ENCODE measurements at places on chromosomes 4 and X.

- DNase-seq, result no peak
Measured at GRCh38 chr4:7017446-7018048, 25.6 kb upstream of the TADA2B start.

DNA sequence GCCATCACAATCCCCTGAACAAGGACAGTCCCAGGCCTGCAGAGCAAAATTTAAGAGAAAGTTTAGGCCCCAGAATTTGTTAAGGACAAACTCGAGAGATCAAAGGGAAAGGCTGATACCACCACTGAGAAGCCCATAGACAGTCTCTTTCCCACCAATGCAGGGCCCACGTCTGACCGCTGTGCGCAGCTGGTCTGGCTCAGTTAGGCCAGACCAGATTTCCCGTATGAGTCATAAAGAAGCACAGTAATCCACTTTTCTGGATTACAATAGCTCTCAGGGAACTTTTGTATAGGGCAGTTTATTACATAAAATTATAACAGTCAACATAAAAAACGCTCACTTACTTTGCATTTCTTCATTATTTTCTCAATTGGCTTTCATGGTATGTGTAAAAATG is 259.5 kb downstream of the RCHY1 start:
- DNase-seq, result no peak

- DNase-seq, result no peak
Measured at GRCh38 chr4:185896817-185897488, 85.0 kb upstream of the SORBS2 start.

- DNase-seq, result no peak
Measured at GRCh38 chrX:154408659-154409221, 314 bp downstream of the DNASE1L1 start.

DNA sequence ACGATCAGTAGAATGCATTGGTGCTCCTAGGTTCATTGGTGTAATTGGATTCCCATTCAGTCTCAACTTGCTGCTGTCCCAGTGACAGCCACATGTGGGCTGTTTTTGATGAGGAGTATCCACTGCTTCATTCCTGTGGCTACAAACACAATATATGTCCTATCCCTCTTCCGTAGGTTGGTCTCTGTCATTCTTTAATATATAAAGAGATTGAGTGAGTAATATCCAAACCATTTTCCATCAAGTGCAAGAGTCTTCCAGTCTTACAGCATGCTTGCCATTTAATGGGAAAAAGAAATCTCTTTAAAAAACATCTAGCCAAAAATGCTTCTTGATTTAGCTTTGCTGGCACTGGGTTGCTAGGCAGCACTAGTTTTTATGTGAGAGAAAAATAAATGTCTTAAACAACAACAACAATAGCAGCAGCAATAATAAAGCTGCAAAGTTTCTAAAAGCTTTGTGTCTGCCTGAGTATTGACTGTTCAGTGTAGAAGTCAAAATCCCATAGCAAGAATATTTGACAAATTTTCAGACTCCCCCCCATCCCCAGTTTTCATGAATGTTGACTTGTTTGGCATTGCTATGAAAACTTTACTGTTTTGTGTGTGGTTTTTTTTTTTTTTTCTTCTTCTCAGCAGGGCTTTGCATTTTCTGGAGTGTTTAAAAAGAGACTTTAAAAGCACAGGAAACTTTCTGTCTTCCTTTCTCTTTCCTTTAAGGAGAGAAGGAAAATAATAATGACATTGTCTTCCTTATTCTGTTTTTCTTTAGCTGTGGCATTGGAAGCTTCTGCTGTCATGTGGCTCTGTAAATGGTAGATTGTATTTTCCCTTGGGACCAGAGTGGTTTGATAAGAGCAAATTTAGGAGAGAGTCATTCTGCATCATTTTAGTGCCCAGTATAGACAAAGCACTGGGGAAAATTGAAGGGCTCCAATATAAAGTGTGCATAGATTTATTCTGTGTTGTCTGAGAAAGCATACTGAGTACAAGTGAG is 244.3 kb downstream of the ARHGAP10 start:
- peak; percentile 89 for DNase-seq

GRCh38 chrX:37783305-37783704 is 3.4 kb downstream of the CYBB start:
- DNase-seq, result no peak

DNA sequence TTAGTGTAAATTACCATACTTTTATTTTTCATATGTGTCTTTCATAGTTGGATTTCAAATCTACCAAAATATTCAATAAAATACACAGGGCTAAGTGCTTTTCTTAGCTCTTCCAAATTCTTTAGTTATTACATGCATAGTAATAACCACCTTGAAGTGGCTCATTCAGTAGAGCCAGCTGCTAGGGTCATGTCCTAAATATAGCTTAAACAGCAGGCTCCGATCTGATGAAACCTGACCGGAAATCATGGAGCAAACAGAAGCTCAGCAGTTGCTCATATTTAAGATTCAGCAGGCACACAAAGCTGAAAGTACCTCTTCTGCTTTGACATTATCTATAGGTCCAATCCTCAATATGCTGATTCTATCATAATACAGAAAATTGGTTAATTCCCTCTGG is 1470.4 kb downstream of the ADGRL3 start:
- peak; percentile 44 for DNase-seq

- DNase-seq, result no peak
Measured at GRCh38 chr4:6876440-6876839, 33.2 kb upstream of the TBC1D14 start.

- peak; percentile 99 for DNase-seq
Measured at GRCh38 chr4:110854021-110854678, 231.3 kb upstream of the PITX2 start.

- peak; percentile 93 for DNase-seq
Measured at GRCh38 chrX:46791927-46792809, 33.2 kb upstream of the SLC9A7 start.

- DNase-seq, result peak; percentile 27
Measured at GRCh38 chrX:29466456-29466855, 748.9 kb upstream of the MAGEB2 start.

GRCh38 chr4:39036172-39036571 is 4.0 kb upstream of the TMEM156 start:
- DNase-seq, result peak; percentile 96

DNA sequence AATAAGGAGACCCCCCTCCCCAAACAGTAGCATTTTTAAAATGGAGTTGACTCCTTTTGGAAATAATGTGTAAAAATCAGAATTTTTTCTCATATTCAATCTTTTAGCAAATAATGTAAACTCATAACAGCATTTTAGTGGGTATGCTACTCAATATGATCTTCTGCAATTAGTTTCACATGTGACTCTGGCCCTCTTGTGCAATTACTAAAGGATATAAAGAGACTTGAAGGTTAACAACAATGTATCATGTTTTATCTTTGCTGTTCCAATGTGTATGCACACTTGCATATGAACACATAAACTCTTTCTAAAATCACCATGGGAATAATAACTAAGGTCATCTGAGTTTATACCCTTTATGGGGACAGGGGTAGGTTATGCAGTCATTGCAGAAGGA is 39.9 kb upstream of the RXFP1 start:
- no peak for DNase-seq

DNA sequence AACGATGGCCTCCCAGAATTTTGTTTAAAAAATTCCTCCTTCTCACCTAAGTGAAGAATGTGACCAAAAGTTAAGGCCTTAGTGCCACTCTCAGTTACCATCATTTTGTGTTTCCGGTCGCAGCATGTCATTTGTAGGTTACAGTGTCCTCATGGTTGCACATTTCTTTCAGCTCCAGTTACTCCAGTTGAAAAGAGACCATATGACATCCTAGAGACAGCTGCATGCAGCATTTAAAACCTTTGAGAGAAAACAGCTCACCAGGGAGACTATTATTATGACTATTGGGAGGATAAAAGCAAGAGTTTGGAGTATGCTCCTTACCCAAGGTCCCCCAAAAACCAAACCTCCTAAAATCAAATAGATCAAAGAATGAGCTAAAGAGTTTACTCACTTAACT is 45.8 kb downstream of the MGARP start:
- DNase-seq, result no peak

GRCh38 chr4:131603705-131604104 is 1545.4 kb upstream of the PCDH10 start:
- DNase-seq, result no peak

DNA sequence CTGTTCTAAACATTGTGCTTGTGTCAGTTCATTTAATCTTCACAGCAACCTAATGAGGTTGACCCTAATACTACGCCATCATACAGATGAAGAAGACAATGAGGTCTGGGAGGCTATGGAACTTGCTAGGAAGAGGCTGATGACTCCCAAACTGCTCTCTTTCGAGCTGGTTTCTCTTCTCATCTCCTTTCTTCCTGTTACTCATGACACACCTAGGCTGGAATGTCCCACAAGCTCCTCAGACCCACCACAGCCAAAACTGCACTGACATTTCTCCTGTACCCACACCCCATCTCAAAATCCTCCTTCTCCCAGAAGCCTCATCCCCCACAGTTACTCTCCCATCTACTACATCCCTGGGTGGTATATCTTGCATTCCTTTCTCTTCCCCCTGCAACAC is 27.4 kb upstream of the PJA1 start:
- DNase-seq, result no peak

- DNase-seq, result no peak
Measured at GRCh38 chrX:105759598-105759997, 62.7 kb upstream of the NRK start.

GRCh38 chrX:134444681-134445080 is 15.3 kb upstream of the HPRT1 start:
- DNase-seq, result no peak

GRCh38 chr4:11497972-11498371 is 69.3 kb upstream of the HS3ST1 start:
- peak; percentile 62 for DNase-seq

DNA sequence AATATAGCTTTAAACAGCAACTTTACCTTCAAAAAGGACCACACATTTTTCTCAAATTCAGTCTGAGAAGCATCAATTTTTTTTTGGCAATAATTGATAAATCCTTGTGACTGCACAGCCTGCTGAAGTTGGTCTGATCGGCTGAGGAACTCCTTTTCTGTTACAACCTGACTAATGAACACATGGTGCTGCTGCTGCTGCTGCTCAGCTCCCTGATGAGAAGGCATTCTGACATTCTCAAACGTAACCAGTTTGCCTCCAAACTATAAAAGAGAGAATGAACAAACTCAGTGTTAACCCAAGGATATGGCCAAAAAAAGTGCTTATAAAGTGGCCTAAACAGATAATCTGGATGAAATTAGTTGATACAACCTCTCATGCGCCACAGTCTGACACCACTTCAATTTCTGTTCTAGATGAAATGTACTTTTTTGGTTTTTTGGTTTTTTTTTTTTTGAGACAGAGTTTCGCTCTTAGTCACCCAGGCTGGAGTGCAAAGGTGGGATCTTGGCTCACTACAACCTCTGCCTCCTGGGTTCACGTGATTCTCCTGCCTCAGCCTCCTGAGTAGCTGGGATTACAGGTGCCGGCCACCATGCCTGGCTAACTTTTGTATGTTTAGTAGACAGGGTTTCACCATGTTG is 26.5 kb downstream of the SEC31A start:
- no peak for DNase-seq

DNA sequence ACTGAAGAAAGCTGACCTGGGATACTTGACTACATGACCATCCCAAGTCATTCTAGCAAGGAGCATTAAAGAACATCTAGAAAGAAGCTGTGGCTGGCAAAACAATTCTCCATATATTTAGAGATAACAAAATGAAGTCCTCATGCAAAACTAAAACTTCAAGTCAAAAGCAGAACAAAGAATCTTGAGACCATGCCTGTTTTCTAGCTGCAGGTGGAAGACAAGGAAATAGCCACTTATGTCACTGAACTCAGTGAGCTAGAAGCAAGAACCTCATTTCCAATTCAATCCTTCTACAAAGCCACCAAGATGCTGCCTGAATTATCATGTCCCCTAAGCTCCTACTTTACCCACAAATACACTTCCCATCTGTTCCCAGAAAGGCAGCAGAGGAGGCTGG is 13.8 kb downstream of the USP46 start:
- DNase-seq, result no peak

DNA sequence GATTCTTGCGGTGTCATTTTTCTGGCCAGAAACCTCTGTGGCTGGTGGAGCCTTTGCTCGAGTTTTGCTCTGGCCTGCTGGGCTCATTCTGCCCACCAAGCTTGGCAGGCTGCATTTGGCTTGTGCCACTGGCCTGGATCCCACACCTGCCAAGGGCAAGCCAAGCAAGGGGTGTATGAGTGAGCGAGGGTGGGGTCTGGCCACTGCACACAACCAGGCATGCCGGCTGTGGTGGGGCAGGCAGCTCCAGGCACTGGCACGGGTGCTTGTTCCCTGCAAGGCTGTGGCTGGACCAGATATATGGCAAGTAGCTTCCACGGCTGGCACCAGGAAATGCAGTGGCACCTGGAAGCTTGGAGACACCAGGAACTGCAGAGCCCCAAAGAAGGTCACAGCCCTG is 68.6 kb upstream of the PPP3CA start:
- no peak for DNase-seq

DNA sequence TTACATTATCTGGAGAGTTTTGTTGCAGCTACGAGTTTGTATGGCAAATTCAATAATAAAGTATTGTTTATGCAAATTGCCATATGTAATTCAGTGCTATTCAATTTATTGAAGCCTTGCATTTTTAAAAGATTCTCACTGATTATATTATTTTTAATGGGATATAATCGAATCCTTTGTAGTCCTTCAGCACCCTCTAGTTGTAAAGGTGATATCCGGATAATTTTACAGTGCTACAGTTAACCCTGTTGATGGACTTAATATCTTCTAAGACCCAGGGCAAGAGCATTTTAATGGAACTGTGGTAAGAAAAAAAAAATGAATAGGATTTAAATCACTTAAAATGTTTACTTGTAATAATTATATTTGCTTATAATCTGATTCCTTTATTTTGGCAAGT is 48.5 kb upstream of the GRIA2 start:
- DNase-seq, result peak; percentile 9

DNA sequence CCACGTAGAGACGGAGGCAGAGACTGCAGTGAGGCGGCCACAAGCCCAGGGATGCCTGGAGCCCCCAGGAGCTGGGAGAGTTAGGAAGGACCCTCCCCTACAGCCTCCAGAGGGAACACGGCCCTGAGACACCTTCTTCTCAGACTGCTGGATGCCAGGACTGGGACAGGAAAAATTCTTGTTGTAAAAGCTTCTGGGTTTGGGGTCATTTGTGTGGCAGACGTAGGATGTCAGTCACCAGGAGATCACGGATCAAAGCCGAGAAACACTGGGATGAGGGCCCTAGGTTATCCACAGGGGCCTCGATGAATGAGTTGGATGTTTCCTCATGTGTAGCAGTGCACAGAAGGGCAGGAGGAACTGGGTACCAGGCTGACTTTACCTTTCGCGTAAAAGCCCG is 163.7 kb downstream of the SHOX start:
- no peak for DNase-seq

- no peak for DNase-seq
Measured at GRCh38 chr4:138320030-138320429, 77.9 kb upstream of the SLC7A11 start.

GRCh38 chr4:64903986-64904385 is 494.7 kb upstream of the TECRL start:
- DNase-seq, result no peak

DNA sequence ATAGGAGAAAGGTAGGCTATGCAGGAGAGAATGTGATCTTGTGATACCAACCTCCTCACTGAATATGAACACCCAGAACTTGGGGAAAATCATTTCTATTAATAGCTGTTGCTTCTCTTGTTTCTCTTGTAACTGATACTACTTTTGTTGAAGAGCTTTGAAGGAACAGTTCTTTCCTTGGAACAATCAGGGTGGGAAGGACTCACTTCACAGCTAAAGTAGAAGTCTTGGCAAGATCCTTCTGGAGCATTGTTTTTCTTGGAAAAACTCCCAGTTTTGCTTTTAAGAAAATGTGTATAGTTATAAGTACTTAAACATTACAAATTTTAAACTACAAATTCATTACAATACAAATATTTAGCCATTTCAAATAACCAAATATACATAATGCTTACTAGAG is 19.1 kb upstream of the XK start:
- DNase-seq, result peak; percentile 11
